Renal pelvis (tissue), 12 donors: ENCODE measurements at places on chromosomes 5 and 9.

GRCh38 chr9:35730486-35730854, 1.5 kb downstream of the TLN1 start:
- no peak for DNase-seq

DNA sequence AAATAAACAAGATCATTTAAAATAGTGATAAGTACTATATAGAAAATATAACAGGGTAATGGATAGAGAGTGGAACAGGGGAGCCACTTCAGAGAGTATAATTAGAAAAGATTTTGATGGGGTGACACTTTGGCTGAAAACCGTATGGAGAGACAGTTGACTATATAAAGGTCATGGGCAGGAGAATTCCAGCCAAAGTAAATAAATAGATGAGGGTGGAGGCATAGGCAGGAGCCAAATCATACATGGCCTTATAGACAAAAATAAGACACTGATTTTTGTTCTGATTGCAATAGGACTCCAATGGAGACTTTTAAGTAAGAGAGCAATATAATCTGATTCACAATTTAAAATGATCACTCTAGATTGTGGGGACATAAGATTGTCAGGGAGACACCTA, 37.5 kb upstream of the NUDT12 start:
- no peak for DNase-seq

GRCh38 chr9:69190086-69190862, 16.2 kb downstream of the TJP2 start:
- DNase-seq, result no peak

- peak; percentile 55 for DNase-seq
Measured at GRCh38 chr5:112492291-112492690, 73.2 kb upstream of the EPB41L4A start.

- no peak for DNase-seq
Measured at GRCh38 chr9:130911254-130912049, 14.8 kb upstream of the QRFP start.

DNA sequence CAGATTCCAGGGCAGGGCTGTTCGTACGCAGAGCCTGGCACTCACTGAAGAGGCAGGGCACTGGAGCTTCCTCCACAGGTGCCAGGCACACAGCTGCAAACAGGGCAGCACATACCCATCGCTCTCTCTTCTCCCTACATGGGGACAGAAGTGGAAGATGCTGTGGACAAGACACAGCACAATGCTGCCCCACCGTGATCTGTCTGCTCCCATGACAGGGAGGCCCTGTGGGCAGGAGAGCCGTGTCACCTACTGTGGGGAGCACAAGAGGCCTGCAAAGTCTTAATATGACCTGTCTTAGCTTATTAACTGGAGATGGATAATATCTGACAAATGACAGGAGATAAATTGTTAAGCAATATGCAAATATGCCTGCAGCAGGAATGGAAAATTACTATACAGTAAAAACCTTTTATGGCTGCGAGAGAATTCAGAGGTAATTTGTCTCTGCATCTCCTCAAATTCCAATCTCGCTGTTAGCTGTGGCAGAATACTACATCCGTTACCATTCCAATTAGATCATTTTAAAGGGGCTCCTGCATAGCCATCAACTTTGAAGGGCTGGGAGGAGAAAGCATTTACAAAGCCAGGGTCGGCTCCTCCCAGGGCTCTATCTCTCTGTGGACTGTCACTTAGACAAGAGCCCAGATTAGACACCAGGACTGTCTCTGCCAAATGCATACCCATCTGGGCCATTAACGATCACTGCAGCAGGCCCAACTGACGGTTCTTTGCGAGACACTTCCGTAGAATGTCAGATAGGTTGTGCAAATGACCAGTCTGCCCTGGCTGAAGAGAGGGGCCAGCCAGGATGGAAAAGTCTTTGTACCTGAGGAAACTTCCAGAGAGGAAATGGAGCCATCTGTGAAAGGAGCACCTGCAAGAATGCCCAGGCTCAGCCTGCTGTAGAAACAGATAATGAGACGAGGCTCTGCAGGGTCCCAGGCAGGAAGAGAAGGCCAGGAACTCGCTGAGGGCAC, 90.7 kb upstream of the FSTL4 start:
- DNase-seq, result no peak

- DNase-seq, result no peak
Measured at GRCh38 chr5:56069652-56070226, 75.0 kb upstream of the IL6ST start.

DNA sequence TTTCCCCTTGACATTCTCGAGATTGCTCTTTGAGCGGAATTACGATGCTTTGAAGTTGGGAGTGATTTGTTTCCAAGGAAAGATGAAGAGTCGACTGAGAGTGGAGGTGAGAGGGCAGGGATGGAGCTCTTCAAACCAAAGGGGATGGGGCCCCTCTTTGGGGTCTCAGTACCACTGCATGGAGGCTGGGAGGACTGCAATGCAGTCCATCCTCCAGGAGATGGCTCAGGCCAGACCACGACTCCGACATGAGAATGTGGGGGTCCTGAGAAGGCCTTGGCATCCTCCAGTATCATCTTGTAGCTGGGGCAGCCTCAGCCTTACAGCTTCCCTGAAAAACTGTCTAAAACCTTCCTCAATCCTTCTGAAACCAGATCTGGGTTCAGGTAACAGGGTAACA, 51.1 kb upstream of the CDKN2AIPNL start:
- DNase-seq, result no peak

GRCh38 chr5:124867137-124867704, 120.8 kb upstream of the ZNF608 start:
- no peak for DNase-seq

- no peak for DNase-seq
Measured at GRCh38 chr5:81310402-81311063, 9.1 kb downstream of the ZCCHC9 start.

GRCh38 chr9:2717385-2717784, at the start of gene KCNV2:
Gene KCNV2, plus strand, starts transcription at chr9:2717510. Its CDS starts 230 bp downstream, at chr9:2717740.
- DNase-seq, result no peak

DNA sequence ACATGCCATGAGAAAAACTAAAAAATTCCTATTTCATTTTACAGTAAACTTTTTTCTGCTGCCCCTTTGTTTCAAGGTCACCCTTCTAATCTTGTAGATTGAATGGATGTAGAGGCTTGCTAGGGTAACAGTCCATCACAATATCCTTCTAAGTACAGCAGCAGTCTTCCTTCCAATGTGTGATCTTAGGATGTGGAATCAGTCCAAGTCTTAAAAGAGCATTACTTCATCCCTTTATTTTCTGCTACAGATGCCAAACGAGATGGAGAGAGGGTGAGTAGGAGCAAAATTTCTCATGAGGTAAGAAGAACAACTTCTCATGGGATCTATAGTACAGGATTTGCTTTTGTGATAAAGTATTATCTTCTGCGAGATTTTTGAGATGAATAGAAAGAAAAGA, 704 bp upstream of the IL33 start:
- DNase-seq, result no peak

DNA sequence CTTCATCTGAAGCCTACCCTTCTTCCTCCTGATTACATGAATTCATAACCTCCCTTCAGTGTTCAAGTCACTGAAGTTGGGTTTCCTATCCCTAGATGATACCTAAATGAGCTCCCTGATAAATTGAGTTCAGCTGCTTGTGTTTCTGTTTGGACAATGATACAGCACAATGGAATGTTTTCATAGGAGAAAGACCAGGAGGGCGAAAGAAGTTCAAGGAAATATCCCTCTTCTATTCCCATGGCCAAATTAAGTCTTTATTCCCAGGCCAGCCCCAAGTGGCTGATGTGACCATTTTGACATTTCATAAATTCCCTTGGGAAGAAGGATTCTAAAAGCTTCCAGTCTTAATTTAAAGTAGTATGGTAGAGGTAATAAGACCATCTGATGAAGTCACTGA, 555.8 kb upstream of the CLINT1 start:
- no peak for DNase-seq

DNA sequence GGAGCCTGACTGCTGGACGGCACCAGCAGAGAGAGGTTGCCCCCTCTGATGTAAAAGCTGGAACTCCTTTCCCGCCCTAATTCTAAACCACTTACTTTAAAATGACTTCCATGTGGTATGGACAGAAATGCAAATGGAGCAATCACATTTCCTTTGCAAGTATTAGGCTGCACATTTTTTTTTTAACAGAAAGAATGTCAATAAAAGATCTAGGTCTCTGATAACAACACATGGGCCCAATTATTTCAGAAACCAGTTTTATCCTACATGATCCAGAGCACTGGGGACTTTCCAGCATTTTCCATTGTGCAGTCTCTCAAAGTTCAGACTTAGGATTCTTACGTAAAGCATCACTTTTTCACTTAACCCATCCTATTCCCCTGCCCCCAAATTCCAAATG, 203.7 kb downstream of the NXNL2 start:
- DNase-seq, result no peak

DNA sequence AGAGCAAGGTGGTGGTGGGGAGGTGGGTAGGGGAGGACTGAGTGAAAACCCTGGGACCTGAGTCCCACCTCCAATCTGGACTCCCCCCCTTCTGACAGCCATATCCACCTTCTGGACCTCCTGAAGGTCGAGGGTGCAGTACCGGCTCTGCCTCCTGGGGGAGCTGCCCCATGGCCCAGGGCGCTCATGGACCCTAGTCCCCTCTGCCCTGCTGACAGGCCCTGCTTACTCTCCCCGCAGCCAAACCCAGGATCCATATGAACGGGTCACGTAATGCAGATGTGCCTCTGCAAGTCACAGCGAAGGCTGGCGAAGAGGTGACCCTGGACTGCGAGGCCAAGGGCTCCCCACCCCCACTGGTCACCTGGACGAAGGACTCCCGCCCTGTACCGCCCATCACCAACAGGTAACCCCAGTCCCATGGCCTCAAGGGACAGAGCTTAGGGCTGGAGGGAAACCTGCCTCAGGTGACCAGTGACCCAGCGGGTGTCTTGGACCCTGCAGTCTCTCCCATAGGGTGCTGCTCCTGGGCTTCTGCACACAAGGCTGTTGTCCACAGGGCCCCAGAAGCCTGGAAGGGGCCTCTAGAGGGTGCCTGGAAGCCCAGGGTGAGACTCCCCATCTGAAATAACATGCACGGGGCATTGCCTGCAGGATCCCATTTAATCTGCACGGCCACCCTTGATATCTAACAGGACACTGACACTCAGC, 61.7 kb downstream of the HMCN2 start:
- no peak for DNase-seq

GRCh38 chr9:36924071-36924470, 110.0 kb downstream of the PAX5 start:
- no peak for DNase-seq

DNA sequence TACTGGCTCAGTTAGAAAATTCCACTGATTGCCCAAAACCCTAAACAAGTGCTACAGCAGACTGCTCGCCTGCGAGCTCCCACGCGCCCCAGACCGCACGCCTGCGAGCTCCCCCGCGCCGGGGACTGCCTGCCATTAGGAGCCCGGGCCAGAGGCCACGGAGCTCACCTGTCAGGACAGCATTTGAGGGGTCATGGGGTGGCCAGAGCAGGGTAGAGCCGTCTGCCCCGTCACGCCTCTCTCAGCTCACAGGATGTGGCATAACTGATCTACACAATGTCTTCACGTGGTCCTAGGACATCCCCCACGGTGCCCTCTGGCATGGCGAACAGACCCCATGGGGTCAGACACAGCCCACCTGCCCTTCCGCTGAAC, 29.1 kb upstream of the LRRC14B start:
- DNase-seq, result no peak

DNA sequence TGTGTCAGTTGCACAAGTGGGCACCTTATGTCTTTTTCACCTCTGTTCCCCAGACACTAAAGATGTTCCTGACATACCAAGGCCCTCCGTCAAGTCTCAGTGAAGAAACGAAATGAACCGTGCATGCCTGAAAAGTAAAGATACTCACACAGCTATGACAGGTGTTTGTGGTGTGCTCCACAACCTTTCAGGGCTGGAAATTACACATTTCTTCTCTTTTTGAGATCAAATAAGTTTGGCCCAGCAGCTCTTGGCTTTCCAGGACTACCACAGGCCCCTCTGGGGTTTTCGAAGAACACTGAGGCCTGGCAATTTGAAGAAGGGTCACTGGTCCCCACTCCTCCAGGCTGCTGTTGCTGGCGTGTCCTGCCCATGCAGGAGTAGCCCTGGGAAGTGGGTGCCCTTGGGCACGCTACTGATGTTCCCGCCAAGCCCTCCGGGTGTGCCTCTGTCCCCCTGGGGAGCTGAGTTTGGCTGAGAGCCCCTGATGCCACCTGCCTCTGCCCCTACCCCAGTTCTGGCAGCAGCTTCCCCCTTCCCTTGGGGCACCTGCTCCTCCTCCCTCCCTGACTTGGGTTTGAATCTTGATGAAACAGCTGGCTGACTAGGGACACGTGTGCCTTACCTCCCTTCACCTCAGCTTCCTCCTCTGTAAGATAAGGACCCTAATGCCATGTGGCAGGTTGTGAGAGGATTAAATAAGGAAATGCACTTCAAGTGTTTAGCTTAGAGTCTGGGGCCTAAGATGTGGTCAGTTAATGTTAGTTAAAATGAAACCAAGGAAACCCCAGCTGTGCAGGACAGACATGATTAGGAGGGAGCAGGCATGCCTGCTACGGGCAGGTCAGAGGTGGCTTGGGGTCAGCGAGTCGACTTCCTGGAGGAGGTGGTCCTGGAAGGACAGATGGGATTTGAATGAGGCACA, 49.1 kb upstream of the GADD45G start:
- DNase-seq, result no peak

DNA sequence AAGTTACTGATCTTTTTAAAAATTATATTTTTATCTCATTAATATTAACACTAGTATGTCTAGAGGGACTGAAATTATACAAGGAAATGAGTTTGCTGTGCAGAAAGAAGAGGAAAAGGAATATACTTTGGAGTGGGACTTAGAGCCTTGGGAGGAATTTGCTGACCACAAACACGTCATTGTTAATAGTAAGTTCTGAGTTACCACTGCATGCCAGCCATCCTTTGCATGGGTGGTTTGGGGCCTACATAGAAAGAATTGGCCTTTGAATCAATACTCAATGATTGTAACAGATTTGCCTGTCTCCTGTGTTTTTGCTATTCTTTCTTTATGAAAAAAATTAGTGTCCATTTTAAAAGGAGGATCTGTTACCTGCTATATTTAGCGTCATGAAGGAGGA, 232.6 kb upstream of the TNC start:
- DNase-seq, result no peak

DNA sequence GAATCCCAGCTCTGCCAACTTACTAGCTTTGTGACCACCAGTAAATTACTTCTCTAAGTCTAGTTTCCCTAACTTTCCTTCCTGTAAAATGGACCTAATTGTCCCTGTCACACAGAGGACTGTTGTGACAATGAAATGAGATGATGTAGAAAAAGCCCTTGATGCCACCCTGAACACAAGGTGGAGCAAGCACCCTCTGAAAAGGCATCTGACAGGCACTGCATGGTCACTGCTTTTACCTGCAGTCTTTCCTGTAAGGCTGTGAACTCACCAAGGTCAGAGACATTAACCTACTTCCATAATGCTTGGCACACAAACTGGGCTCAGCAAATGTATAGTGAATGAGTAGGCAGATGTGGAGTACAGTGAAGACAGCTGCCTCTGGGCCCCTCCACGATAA, 6.1 kb downstream of the SLC31A2 start:
- no peak for DNase-seq

GRCh38 chr9:83291196-83291595, 228.3 kb upstream of the RASEF start:
- no peak for DNase-seq

GRCh38 chr9:104240890-104241289, 146.8 kb downstream of the SMC2 start:
- no peak for DNase-seq
